ENCODE measurements at places on chromosomes 7 and 10.
A peak's percentile ranks its signal among the peaks of the same experiment; 100 is the strongest.

GRCh38 chr7:143901668-143902331, at the start of gene TCAF1:
Gene TCAF1 (minus strand): TSS chr7:143902176. CDS start chr7:143876608, 25,568 bp downstream.
- DNase-seq = peak; percentile 76

GRCh38 chr7:18041191-18041590, 13.5 kb upstream of the PRPS1L1 start:
- no peak for DNase-seq

DNA sequence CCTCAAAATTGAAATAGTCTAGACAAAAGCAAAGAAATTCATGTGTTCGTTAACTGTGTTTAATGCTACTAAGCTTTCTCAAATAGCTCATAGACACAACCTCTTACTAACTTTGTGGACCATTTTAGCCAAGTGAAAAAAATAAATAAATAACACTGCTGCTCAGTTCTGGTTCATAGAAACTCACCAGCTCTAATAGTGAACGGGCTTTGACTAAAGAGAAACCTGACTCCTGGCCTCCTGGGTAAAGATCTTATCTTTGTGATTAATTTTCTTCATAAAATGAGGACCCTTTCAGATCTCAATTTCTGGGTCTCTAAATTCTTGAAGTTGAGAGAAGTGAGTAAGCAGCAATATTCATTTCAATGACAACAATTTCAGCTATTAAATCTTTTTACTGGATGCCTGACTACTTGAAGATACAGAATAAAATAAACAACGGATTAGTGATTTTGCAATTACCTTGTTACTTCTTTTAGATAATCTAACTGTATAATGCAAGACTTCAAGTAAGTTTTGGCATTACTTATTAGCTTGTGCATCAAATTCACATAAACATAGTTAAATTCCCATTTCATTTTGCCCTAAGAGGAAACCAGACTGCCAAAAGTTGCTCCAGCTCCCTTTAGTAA, 3.1 kb downstream of the CADPS2 start:
- DNase-seq = no peak

DNA sequence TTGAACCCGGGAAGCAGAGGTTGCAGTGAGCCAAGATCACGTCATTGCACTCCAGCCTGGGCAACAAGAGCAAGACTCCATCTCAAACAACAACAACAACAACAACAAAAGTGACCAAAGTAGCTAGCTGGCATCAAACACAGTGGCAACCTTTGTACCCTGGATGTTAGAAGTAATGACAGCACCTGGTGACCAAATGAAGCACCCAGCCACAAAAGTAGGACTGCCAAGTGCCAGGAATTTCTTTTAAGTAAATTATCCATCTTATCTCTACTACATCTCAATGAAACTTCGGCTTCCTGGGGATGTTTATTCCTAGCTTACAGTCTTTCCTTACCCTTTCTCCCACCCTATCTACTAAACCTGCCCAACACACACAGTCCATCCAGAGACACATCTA, 18.8 kb downstream of the SRPK2 start:
- no peak for DNase-seq

DNA sequence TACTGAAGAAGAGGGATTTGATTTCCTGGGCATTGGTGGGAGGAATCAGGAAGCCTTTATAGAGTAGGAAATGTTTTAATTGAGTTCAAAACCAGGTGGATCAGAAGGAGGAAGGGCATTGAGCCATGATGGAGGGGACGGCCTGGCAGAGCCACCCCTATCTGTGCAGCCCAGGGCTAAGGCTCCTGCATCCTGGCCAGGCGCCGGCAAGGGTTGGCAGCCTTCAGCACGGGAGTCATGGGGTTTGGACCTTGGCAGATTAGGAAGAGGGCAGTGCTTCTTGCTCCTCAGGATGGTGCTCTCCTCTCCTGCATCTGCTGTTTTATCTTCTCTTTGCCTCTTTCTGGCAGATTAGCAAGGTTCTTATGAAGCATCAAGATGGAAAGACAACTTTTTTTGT, 12.5 kb downstream of the ZNF862 start:
- no peak for DNase-seq

GRCh38 chr10:4527281-4527970, 298.6 kb upstream of the AKR1E2 start:
- no peak for DNase-seq

DNA sequence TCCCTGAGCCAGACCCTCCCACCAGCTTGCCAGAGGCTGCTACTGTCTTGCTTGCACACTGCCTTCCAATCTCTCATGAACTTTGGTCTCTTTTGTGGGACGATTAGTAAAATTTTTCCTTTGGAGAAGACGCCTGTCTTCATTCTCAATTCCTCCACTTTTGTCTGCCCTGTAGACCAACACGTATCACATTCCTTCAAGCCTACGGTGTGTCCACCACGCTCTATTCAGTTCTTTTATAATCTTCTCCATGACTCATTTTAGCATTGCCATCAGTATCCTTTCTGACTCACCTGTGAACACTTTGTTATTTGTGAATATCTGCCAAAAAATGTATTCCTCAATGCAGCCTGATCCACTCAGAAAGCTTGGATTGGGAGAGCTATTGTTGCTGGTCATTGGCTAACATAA, 1.4 kb downstream of the GIMAP5 start:
- no peak for DNase-seq

DNA sequence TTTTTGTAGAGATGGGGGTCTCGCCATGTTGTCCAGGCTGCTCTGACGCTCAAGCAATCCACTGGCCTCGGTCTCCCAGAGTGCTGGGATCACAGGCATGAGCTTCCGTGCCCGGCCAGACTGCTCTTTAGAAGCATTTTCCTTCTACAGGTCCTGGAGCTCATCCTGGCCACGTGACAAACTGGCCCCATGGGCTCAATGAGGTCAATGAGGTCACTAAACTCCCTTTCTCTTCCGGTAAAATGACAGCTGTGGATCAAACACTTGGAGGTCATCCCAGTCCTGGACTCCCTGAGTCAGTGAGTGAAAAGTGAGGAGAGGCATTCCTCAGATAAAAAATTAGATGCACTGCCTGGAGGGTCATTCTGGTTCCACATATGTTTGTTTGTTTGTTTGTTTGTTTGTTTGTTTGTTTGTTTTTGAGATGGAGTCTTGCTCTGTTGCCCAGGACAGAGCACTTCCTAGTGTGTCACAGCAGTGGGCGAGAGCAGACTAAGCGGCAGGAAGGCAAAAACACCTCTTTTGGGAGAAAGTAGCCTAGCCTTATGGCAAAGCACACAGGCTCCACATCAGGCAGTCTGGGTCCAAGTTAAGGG, 134.9 kb downstream of the TNS3 start:
- no peak for DNase-seq

DNA sequence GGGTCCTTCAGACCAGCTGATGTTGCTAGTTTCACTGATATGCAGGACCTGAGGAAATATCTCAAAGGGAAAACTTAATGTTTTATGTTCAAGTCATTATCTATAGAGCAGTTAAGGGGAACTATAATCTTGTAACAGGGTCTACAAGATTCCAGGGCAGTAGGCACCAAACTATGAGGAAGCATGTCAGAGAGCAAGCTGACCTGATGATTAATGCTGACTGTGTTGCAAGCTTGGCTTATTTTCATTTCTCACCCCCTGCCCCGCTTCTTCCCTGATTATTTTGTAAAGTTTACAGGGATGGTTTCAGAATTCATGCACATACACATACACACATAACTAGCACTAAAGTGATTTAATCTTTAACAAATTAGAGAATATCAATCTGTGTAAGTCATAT, 84.3 kb upstream of the CACNA2D1 start:
- DNase-seq = no peak

- DNase-seq = no peak
These were observed 119.8 kb downstream of the NKX6-2 start for GRCh38 chr10:132665946-132666704.

DNA sequence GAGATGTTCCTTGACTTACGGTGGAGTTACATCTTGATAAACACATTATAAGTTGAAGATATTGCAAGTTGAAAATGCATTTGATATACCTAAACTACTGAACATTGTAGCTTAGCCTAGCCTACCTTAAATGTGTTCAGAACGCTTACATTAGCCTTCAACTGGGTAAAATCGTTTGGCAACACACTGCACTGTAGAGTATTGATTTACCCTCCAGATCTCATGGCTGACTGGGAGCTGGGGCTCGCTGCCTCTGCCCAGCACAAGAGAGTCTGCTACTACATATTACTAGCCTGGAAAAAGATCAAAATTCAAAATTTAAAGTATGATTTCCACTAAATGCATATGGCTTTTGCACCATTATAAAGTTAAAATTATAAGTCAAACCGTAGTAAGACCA, 7.5 kb upstream of the AGR3 start:
- DNase-seq = no peak

DNA sequence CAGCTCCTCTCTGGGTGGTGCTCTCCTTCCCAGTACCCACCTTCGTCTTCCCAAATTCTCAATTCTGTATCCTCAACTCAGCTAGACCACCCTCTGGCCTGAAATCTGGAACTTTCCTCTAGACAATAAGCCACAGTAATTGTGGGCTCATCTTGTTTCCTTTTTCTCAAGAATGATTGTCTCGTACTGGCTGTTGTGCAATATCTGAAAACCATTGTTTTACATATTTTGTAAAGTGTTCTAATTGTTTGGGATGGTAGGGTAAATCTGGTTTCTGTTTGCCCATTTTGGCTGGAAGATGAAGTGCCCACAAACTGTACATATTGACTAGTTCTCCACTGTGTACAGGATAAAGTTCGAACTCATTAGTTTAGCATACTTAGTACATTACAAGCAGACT, 11.3 kb upstream of the NOBOX start:
- no peak for DNase-seq

DNA sequence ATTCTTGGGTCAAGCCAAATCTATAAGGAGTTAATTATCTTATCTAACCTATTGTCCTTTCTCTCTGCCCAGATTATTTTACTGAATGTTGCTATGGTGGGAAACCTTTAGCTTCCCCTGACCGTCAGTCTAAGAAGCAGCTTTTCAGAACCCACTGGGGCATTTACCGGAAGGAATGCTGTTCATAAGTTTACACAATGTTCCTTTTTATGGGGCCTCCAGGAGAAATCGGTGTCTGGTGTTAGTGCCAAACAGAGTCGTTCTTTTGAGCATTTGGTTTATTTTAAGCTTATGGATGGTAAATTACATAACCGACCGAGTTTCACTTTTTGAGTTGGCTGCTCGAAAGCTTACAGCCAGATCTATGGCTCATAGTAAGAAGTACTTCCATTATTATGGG, 111.9 kb downstream of the CACNB2 start:
- no peak for DNase-seq

- no peak for DNase-seq
These were observed 129.0 kb downstream of the BICC1 start for GRCh38 chr10:58641708-58642107.

DNA sequence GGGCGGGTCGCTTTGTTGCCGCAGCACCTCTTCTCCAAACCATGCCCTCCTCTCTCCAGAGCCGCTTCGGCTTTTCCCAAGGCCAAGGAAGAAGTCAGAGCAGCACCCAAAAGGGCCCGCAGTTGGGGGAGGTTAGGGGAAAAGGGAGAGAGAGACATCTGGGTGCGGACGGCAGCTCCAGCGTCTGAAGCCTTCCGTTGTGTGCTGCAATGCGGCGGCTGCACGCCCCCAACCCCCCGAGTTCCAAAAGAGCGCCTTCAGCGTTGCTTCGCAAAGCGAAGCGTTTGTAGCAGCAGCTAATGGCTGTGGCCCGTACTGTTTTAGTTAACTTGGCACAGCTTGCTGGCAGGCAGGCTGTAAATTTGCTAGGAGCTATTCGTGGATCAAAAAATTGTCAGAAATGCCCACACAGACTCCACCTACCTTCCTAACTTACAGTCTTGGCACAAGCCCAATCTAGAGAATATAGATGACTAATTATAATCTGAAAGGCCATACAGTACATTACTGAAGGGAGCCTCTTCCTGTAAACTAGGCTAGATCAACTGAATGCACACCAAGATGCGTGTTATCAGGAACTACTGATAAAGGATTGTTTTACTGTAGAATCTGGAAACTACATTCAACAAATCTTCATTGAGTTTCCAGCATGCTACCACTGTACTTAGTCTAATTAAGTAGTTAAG, 1.1 kb upstream of the KBTBD2 start:
- no peak for DNase-seq

DNA sequence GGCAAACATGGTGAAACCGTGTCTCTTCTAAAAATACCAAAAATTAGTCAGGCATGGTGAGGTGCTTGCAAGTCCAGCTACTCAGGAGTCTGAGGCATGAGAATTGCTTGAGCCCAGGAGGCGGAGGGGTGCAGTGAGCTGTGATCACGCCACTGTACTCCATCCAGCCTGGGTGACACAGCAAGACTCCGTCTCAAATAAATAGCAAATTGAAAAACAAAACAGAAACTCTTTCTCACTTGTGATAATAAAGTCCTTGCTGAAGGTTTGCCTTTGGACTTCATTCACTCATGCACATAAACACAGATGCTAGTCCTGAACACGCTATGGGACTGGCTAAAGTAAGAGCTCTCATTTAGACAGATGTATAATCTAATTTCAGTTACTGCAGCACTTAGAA, 37.6 kb downstream of the ANK3 start:
- no peak for DNase-seq

DNA sequence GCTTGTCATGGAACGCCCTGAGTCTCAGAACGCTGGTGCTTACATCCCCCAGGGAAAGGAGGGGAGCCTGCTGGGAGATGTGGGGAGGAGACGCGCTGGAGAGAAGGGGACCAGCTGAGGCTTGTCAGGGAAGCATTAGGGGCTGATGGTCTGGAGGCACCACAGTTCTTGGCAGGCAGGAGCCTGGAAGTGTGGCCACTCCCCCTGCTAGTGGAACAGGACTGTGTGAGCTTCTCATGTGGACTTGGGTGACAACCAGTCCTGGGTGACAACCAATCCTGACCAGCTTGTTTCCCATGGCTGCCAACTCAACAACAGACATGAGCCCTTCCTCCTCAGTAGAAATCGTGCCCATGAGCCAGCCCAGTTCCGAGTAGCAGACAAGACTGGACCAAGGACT, 87.8 kb downstream of the SPDYE5 start:
- DNase-seq = no peak

- no peak for DNase-seq
These were observed 755.4 kb downstream of the KCNMA1 start for GRCh38 chr10:76882245-76882644.

- no peak for DNase-seq
These were observed 254.3 kb upstream of the GNAI1 start for GRCh38 chr7:79880312-79880711.

DNA sequence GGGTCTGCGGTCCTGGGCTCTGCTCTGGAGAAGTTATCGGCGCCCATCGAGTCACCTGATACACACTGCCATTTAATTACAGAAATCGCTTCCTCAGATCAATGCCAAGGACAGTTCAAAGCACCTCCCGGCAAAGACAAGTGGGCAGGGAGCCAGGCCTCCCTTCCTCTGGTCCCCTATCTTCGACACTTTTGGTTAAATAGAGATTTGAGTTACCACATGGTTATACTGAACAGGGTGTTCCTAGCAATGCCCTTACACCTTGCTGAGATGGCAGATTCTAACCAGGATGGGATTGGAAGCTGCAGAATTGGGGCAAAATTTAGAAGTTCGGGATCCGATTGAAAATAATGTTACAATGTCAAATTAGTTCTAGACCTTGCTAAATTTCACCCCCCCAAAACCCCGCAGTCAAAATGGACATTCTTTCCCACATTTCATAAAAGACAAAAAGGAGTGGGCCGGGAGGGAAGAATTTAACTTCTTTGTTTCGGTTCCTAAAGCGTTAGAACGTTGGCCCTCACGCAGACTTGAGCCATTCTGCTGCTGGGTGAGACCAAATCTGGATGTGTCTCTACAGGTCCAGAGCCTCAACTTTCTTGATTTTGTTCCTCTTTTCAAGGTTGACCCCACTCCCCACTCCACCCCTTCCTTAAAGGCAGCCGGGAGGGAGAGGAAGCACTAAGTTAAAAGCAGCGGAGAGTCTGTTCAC, 2.2 kb upstream of the DLX5 start:
- no peak for DNase-seq

All from esophagus squamous epithelium (tissue), 5 donors.